Tibial nerve (tissue), 4 donors: ENCODE measurements at places on chromosomes 16 and 17.

- no peaks in the 10 kb centered on the region for H3K36me3 ChIP-seq
- H3K27me3 ChIP-seq, result no peaks in the 10 kb centered on the region
- DNase-seq, result no peak
- no peak overlapping the region for H3K4me3 ChIP-seq
Observed at GRCh38 chr16:19690196-19690595, 27.8 kb downstream of the KNOP1 start.

DNA sequence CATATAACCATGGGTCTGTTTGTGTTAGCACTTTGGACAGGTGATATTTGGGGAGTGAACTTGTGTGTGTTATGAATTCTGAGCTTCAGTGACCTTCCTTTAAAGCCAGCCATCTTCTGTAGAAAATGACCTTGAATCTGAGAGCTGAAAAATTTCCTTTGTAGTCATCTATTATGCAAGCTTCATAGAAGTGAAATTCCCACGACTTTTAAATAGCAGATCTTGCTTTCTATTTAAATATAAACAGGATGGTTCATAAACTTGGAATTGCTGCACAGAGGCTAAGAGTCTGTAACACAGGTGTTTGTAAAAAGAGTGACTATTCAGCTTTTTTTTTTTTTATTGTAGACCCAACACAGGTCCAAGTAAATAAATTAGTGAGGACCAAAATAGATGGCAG lies 85.5 kb downstream of the MARCHF10 start:
- H3K27ac ChIP-seq, result no peak overlapping the region
- H3K4me3 ChIP-seq, result no peak overlapping the region
- H3K27me3 ChIP-seq, result no peaks in the 10 kb centered on the region
- H3K4me1 ChIP-seq, result no peaks in the 10 kb centered on the region

DNA sequence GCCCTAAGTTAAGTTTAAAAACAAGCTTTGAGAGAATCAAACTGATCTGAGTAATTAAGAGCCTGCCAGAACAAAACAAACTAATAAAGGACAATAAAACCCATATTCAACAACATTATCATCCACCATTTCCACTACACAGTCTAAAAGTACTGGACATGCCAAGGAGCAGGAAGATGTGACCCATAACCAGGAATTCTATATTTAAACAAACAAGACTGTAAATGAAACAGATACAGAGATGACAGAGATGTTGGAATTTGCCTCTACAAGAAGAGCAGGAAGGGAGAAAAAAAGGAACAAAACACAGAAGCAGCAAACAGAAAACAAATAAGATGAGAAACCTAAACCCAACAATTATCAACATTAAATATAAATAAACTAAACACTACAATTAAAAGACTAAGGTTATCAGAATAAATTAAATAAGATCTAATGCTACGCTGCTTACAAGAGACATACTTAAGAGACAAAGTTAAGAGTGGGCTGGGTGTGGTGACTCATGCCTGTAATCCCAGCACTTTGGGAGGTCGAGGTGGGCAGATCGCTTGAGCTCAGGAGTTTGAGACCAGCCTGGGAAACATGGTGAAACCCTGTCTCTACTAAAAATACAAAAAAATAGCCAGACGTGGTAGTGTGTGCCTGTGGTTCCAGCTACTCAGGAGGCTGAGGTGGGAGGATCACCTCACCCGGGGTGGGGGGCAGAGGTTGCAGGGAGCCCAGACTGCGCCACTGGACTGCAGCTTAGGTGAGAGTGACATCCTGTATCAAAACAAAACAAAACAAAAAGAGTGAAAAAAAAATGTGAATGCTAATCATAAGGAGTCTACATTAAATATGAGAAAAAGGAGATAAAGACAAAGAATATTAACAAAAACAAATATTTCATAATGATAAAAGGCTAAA lies 50.6 kb downstream of the CREBBP start:
- no peaks in the 10 kb centered on the region for H3K36me3 ChIP-seq
- no peaks in the 10 kb centered on the region for H3K27me3 ChIP-seq
- no peak overlapping the region for H3K4me3 ChIP-seq
- H3K27ac ChIP-seq, result no peak overlapping the region

DNA sequence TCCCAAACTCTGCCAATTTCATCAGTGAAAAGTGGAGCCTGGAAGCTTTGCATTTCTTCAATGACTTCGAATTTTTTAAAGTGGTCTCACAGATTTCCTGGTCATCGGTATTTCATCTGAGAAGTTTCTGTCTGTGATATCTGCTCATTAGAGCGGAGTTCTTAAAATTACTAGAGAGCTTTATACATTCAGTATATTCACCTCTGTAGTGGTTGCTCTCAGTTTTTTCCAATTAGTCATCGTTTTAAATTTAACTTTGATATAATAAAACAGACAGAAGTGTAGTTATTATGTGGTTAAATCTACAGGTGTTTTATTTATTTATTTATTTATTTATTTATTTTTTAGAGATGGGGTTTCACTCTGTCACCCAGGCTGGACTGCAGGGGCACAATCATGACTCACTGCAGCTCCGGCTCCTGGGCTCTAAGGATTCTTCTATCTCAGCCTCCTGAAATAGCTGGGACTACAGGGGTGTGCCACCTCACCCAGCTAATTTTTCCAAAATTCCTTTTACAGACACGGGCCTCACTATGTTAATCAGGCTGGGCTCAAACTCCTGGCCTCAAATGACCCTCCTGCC lies 16.0 kb downstream of the ARHGAP17 start:
- no peak for DNase-seq
- peaks cover 52% of the 10 kb centered on the region for H3K4me1 ChIP-seq
- no peak overlapping the region for H3K4me3 ChIP-seq
- H3K27me3 ChIP-seq, result no peaks in the 10 kb centered on the region
- H3K27ac ChIP-seq, result no peak overlapping the region

DNA sequence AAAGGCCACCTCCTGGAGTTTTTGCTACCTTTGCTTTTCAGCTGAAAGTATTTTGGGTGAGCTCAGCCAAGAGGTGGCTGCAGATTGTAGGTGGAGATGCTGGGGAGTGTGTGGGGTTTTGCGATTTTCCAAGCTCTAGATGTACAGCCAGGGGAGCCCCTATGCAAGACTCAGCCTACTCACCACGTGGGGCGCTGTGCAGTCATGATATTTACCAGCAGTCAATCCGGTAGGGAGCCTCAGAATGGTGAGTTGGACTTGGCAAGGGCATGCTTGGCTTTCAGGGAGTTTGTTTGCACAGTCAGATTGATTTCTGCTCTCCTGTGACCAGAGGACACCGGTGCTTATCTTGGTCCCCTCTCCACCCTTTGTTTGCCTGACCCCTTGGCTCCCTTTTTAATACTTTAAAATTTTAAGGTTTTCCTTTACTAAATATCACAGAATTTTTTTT lies 175.3 kb downstream of the UTP18 start:
- H3K4me3 ChIP-seq, result no peak overlapping the region
- H3K36me3 ChIP-seq, result no peaks in the 10 kb centered on the region
- H3K27ac ChIP-seq, result no peak overlapping the region
- no peaks in the 10 kb centered on the region for H3K27me3 ChIP-seq
- peak; percentile 17 for DNase-seq

DNA sequence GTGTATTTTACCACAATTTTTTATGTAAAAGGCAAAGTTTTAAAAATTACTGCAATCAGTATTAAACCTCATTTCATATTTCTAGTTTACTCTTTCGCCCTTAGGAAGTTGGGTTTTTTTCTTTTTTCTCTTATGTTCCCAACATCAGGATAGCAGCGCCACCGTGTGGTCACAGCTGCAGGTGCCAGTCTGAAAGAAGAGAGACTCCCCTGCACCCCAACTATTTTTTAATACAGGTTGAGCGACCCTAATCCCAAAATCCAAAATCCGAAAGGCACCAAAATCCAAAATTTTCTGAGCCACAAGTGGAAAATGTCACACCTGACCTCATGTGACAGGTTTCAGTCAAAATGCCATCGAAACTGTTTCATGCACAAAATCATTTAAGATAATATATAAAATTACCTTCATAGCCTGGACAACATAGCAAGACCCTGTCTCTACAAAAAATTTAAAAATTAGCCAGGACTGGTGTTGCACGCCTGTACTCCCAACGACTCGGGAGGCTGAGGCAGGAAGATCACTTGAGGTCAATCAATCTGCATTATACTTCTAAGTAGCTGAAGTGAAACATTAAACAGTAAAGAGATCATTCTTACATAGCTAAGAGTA lies 21.8 kb upstream of the ASGR2 start:
- peak overlapping the region; percentile 2 for H3K4me3 ChIP-seq
- H3K4me1 ChIP-seq, result peaks cover 24% of the 10 kb centered on the region
- no peaks in the 10 kb centered on the region for H3K36me3 ChIP-seq
- peak; percentile 75 for DNase-seq
- H3K27me3 ChIP-seq, result no peaks in the 10 kb centered on the region
- no peak overlapping the region for H3K27ac ChIP-seq

DNA sequence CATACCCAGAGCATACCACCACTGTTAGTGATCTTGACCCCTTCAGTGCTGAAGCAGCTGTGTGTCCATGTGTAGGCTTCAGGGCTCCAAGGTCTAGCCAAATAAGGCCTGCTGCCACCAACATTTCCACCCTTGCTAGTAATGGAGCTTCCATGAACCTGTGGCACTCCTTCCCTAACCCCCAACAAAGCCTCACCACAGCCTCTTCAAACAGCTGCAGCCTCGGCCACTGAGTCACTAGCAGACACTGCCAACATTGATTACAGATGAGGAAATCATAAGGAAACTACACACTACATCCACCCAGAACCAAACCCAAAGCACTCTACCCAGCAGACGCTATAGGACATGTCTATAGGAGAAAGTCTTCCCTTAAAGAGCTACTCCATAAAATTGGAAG lies 610.7 kb downstream of the KCNJ2 start:
- no peaks in the 10 kb centered on the region for H3K27me3 ChIP-seq
- no peak for DNase-seq
- no peaks in the 10 kb centered on the region for H3K4me1 ChIP-seq
- H3K36me3 ChIP-seq, result no peaks in the 10 kb centered on the region

DNA sequence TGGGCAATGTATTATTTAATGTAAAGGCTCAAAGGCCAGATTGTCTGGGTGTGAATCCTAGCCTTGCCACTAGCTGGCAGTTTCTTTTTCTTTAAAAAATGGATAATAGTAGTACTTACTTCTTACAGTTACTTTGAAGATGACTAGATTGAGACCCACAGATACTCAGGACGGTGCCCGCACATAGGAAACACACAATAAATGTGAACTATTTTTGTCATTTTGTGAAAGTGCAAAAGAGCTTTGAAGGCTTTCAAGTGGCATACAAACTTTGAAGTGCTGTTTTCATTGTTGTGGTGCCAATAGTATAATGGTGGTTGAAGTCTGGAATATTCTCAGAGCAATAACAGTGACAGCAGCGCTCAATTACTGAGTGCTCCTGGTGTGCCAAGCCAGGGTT lies 63.6 kb downstream of the OTOA start:
- no peaks in the 10 kb centered on the region for H3K27me3 ChIP-seq
- no peak for DNase-seq
- no peak overlapping the region for H3K4me3 ChIP-seq
- no peak overlapping the region for H3K27ac ChIP-seq
- no peaks in the 10 kb centered on the region for H3K36me3 ChIP-seq

- no peaks in the 10 kb centered on the region for H3K27me3 ChIP-seq
- no peaks in the 10 kb centered on the region for H3K4me1 ChIP-seq
- H3K4me3 ChIP-seq, result no peak overlapping the region
- no peak for DNase-seq
Observed at GRCh38 chr16:56530872-56531271, 11.0 kb upstream of the BBS2 start.

GRCh38 chr17:798246-798645 lies 16.1 kb downstream of the MRM3 start:
- H3K27me3 ChIP-seq, result no peaks in the 10 kb centered on the region
- no peak for DNase-seq
- H3K4me1 ChIP-seq, result no peaks in the 10 kb centered on the region
- H3K36me3 ChIP-seq, result no peaks in the 10 kb centered on the region
- no peak overlapping the region for H3K27ac ChIP-seq
- H3K4me3 ChIP-seq, result no peak overlapping the region

DNA sequence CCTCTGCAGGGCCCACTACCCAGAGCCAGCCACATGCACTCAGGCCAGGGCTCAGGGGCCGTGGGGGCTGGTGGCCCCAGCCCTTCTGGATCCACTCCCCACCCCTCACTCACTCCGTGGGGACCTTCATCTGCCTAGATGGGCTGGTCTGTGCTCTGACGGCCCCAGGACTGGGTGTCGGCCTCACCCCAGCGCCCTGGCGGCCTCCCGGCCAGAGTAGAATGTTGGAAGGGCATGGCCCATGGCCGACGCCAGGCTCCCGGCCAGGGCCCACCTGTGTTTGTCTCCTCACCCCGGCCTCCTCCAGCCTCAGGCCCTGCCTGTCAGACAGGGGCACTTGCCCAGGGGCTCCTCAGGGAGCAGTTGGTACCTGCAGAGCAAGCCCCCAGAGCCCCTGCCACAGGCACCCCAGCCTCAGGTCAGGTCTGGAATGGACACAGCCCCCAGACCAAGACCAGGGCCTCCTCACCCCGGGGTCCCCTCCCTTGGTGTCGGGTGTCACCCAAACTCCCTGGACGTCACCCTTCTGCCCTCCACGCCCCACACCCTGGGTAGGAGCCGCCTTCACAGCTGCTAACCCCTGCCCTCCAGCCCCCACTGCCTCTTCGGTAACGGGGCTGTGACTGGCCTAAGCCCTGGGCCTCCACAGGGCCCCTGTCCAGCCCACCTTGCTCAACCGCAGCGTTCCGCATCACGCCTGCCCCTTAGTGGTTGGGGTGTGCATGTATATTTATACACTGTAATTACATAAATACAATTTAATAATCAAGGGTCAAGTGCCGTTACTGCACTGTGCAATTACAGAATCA lies 3.0 kb upstream of the CDH15 start:
- H3K27ac ChIP-seq, result no peak overlapping the region
- H3K4me1 ChIP-seq, result peaks cover 14% of the 10 kb centered on the region
- H3K4me3 ChIP-seq, result no peak overlapping the region
- no peak for DNase-seq
- H3K27me3 ChIP-seq, result no peaks in the 10 kb centered on the region
- H3K36me3 ChIP-seq, result no peaks in the 10 kb centered on the region

DNA sequence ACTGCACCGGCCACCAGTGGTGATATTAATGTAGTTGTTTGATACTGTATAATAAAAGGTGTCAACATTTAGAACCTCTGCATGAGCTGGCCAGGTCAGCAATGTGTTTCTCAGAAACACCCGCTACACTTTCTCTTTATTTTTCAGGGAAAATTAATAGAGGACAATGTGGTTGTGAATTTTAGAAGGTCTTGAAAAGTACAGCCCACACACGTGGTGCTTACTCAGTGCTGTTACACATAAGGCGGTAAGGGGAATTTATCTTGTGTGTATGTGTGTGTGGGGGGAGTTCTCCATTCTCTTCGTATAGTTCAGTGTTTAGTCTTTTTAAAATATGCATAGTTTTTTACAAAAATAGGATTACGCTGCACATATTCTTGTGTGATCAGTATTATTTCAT lies 4.4 kb upstream of the ZFP1 start:
- H3K36me3 ChIP-seq, result no peaks in the 10 kb centered on the region
- no peaks in the 10 kb centered on the region for H3K4me1 ChIP-seq
- H3K4me3 ChIP-seq, result no peak overlapping the region
- DNase-seq, result no peak

- H3K4me3 ChIP-seq, result no peak overlapping the region
- no peak for DNase-seq
- no peak overlapping the region for H3K27ac ChIP-seq
- H3K4me1 ChIP-seq, result no peaks in the 10 kb centered on the region
- no peaks in the 10 kb centered on the region for H3K36me3 ChIP-seq
Observed at GRCh38 chr17:70040336-70040735, 34.7 kb upstream of the KCNJ16 start.

GRCh38 chr17:35235917-35236316 lies 7.0 kb upstream of the SLFN5 start:
- H3K4me1 ChIP-seq, result peaks cover 6% of the 10 kb centered on the region
- H3K36me3 ChIP-seq, result no peaks in the 10 kb centered on the region
- DNase-seq, result no peak
- H3K4me3 ChIP-seq, result no peak overlapping the region
- H3K27ac ChIP-seq, result no peak overlapping the region
- H3K27me3 ChIP-seq, result no peaks in the 10 kb centered on the region
